ENCODE measurements at places on chromosomes 16 and 17.

GRCh38 chr16:68548947-68549346, 9.9 kb downstream of the ZFP90 start:
- peak; percentile 64 for DNase-seq

- no peak for DNase-seq
Observed at GRCh38 chr16:67685388-67686112, 18.9 kb downstream of the C16orf86 start.

GRCh38 chr16:66913081-66913480, 5.6 kb downstream of the CDH16 start:
- no peak for DNase-seq

DNA sequence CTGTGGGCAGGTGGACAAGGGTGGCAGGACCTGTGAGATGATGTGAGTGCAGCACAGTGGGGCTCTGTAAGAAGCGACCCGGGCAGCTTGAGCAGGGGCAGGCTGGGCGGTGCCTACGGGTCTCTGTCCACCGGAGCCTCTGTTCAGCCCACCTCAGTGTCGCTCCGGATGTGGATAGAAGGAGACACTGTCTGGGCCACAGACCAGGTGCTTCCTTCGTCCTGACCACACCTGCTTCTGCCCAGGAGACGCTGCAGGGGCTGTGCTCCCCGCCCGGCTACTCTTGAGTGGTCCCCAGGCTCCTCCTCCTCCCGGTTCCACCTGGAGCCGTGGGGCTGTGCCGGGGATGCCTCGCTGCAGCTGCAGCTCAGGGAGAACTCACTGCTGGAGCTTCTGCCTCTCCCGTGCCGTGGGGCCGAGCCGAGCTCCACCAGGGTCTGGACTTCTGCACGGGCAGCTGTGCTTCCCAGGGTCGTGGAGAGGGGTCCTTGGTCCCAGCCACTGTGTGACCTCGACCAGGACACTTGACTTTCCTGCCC, 21.5 kb downstream of the METRNL start:
- no peak for DNase-seq

DNA sequence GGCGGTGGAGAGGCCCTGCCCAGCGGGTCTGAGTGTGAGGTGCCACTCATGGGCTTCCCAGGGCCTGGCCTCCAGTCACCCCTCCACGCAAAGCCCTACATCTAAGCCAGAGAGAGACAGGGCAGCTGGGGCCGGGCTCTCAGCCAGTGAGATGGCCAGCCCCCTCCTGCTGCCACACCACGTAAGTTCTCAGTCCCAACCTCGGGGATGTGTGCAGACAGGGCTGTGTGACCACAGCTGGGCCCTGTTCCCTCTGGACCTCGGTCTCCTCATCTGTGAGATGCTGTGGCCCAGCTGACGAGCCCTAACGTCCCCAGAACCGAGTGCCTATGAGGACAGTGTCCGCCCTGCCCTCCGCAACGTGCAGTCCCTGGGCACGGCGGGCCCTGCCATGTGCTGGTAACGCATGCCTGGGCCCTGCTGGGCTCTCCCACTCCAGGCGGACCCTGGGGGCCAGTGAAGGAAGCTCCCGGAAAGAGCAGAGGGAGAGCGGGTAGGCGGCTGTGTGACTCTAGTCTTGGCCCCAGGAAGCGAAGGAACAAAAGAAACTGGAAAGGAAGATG, 11.2 kb downstream of the VASN start:
- no peak for DNase-seq

DNA sequence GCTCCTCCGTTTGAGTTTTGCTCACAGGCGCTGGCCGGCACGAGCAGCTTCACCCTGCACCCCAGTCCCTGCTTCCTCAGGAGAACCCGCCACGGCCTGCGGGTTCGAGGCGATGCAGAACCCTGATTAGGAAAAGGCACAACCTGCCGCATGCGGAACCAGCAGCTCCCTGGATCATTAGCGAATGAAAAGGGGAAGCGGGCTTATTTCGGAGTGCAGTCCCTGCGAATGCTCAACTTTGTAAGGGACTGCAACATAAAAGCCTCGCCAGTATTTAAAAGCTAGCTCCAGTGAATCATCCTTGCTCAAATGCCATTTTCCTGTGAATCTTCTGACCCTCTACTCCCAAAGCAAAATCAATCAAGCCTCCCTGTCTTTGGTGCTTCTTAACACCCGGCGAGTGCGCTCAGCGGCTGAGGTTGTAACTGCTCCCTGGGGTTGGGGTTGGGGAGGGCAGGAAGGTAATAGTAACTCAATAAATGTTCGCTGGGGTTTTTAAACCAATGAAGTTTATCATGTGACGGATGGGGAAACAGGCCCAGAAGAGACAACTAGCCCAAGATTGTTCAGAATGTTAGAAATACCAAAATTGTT, 678 bp upstream of the AKAP10 start:
- no peak for DNase-seq

GRCh38 chr17:47204722-47205418, 4.3 kb upstream of the MYL4 start:
- DNase-seq = peak; percentile 79

DNA sequence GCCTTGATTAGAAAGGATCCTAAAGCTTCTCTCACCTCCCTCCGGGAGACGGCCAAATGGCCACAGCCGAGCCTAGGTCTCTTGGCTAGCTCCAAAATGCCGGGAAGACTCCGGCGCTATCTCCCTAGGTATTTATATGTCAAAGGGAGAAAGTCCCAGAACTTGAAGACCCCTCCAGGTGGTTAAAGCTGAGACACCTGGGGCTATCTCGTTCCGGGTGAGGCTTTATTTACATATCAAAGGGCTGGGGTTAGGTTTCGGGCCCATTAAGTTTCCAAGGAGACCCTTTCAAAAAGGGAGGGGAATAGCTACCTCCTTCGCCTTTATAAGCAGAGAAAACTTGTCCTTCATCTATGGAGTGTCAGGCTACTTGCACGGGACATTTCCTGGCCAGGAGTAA, 70.9 kb upstream of the KIFC3 start:
- DNase-seq = no peak

DNA sequence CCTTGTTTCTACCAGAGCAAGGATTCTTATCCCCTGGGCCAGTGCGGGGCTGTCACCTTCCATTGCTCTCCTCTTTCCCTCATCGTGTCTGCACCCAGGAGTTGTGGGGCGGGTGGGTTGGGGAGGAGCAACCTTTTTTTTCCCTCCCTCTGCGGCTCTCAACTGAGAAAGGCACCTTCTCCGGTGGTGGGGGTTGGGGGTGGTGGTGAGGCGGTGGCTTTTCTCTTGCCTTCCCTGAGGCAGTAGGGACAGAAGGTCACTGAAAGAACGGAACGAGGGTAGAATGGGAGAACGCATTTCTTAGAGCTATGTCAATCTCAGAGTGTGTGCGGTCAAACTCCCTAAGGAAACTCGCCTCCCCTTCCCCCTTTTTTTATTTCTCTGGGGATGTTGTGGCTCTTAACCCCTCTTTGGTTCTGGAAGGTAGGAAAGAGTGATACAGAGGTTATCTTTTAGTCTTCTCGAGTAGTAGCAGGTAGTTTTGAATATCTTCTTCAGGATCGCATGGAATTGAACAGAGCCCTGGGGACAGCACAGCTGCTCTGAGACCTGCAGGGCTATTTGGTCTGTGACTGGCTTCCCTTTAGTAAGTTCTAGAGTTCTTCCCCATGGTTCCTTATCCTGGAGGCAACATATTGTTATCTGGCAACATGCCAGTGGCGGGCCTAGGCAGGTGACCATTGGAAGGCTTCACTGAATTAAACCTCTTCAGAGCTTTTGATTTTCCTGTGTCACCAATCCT, 994 bp downstream of the CLTC start:
- DNase-seq = peak; percentile 76

- no peak for DNase-seq
Observed at GRCh38 chr16:84183911-84184591, 2.8 kb downstream of the TAF1C start.

DNA sequence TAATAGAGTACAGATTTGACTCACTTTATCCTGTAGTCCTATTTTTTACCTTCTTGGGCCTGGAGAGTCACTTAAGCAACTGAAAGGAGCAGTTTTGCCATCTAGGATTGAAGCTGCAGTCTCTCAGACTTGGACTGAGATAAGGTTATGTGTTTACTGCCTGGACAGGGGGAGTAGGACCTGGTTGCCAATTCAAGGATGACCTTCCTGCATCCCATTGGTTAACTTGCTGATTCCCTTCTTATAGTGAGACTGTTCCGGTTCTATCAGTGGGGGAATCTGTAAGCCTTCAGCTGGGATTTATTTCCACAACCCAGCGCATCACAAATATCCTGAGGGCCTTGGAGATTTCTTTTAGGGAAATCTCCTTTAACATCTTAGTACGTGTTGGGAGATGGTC, 2.9 kb downstream of the UBN1 start:
- DNase-seq = no peak

DNA sequence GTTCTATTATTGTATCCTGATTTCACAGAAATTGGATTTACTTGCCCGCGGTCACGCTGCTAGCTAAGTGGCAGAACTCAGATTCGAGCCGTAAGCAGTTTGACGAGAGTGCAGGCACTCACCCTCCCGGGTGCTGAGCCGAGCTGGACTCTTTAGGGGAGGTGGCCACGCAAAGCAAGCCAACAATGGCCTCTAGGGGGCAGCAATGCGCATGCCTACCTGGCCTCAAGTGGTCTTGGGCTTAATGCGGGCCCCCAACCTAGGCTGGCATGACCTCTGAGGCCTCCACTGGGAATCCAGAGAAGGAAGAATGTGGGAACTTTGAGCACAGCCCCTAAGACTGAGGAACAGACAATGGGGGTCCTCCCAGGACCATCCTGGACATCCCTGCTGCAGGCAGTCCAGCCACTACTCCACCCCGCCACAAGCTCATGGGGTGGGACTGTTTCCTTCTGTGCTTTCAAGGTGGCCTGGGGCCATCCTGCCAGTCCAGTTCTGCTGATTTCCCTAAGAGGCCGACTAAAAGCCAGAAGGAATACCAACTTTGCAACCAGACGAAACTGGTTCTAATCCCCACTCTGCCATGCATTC, 276.5 kb downstream of the XYLT1 start:
- peak; percentile 44 for DNase-seq

GRCh38 chr17:61423967-61424649, 24.5 kb downstream of the TBX2 start:
- DNase-seq = no peak

- no peak for DNase-seq
Observed at GRCh38 chr17:81044764-81045589, 10.0 kb downstream of the BAIAP2 start.

- DNase-seq = no peak
Observed at GRCh38 chr16:49521734-49522325, 148.2 kb downstream of the C16orf78 start.

DNA sequence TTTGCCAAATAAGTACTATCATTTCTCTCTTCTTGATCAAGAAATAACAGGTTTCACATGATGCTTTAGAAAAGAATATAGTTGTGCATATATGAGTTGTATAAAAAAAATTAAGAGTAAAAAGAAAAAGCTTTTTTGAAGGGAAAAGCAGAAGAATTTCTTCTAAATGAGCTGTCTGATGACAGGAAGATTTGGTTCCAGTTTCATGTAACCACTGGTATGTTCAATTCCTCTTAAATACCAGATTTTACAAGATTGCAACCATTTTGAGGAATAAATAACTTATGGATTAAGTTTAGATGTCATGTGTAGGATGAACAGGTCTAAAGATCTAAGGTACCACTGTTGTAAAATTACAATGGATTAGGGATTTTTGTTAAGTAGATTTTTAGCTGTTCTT, 45.0 kb downstream of the VMP1 start:
- DNase-seq = no peak

- DNase-seq = no peak
Observed at GRCh38 chr16:89999831-90000574, 19.3 kb downstream of the DBNDD1 start.

- DNase-seq = no peak
Observed at GRCh38 chr17:81252987-81253329, 13.8 kb downstream of the NDUFAF8 start.

DNA sequence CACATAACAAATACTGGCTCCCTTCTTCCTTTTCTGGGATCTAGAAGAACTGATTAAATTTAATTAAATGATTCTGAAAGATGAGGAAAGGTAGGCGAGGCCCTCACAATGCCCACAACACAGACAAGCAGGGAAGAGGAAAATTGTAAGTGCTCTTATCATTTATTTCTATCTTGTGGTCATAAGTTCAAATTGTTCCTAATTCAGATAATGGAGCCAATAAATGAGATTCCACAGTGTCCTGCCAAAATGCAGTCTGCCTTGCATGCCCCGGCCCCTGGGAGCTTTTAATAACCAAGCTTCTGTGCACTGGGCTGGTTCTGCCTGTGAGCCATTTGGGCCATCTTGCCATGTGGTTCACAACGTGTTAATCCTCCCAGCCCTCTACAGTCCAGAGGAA, 97.0 kb downstream of the CMC2 start:
- DNase-seq = no peak

DNA sequence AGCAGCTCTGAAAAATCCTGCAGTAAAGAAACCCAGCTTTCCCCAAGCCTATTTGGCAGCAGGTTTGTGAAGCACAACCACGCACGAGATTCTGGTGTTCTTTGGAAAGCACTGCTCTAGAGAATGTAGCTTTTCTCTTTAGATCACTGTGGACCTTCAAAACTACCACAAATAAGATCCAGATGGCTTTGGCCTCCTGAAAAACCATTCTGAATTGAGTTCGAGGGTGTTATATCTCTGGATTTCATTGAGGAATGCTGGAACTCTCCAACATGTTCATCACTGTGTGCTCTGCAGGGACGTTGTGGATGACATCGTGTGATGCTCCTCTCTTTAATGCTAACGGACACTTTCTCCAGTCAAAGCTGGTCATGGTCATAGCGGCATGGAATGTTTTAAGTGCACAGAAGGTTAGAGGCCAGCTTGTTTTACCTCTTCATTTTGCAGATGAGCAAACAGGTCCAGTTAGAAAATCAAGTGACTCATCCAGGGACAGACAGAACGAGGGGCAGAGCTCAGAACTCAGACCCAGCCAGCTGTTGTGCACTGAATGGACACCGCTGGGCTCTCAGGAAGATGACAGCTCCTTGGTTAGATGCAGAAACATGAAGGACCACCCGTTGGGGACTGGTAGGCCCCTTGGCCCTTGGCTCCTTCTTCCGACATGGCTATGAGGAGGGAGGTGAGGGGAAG, 37.2 kb downstream of the CCDC42 start:
- no peak for DNase-seq

- no peak for DNase-seq
Observed at GRCh38 chr17:20787281-20787680, 207.8 kb downstream of the CDRT15L2 start.

- DNase-seq = no peak
Observed at GRCh38 chr17:29836643-29837042, 93.4 kb downstream of the SSH2 start.

- DNase-seq = no peak
Observed at GRCh38 chr16:85129876-85130704, 17.8 kb upstream of the CIBAR2 start.

DNA sequence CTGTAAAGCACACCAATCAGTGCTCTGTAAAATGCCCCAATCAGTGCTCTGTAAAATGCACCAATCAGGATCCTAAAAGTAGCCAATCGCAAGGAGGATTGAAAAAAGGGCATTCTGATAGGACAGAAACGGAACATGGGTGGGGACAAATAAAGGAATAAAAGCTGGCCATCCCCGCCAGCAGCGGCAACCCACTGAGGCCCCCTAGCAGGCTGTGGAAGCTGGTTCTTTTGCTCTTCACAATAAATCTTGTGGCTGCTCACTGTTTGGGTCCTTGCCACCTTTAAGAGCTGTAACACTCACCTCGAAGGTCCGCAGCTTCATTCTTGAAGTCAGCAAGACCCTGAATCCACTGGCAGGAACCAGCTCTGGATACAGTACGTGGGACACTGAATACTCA, 162.4 kb upstream of the TBX2 start:
- DNase-seq = no peak

Data from CD4-positive, alpha-beta memory T cell (primary cell).